ENCODE measurements at places on chromosomes 6 and 20.

- DNase-seq: no peak
These were observed 89.5 kb downstream of the MAP3K7 start for GRCh38 chr6:90497411-90497810.

GRCh38 chr20:42102000-42102399 is 483.8 kb upstream of the CHD6 start:
- no peak for DNase-seq

- no peak for DNase-seq
These were observed 67.2 kb upstream of the TBC1D7 start for GRCh38 chr6:13395272-13396237.

DNA sequence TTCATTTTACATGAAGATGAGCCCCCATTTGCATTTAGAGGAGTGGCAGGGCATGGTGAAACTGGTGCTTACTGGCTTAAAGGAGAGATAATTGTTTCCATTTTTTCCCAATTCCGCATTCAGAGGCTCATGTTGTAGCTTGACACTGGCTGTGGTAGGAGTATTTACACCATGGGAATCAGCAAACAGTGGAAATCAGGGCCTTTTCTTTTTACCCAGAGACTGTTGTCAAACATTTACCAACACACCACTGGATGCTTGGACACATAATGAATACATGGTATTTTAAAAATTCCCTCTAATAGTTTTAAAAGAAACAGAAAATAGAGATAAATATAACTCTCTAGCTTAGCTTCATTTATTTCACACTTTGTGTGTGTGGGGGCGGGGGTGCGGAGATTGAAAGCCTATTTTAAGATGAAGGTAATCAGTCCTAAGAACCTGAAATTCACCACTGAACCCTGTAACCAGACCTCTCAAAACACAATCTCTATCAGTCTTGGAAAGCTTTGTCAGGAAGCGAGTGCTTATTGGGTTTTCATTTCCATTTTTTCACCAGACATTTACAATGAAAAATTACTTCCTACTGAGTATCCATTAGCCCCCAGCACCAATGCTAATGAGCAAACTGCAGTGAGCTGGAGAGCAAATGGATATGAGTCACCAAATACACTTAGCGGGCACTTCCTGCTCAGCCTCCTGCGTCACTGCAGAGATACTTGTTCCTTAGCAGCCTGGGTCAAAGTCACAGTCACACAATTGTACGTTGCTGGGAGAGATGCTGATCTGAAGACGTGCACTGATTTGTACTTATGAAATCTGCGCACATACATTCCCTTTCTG is 532.0 kb downstream of the BCKDHB start:
- no peak for DNase-seq

GRCh38 chr20:56503916-56504315 is 20.6 kb upstream of the FAM209A start:
- DNase-seq: no peak

DNA sequence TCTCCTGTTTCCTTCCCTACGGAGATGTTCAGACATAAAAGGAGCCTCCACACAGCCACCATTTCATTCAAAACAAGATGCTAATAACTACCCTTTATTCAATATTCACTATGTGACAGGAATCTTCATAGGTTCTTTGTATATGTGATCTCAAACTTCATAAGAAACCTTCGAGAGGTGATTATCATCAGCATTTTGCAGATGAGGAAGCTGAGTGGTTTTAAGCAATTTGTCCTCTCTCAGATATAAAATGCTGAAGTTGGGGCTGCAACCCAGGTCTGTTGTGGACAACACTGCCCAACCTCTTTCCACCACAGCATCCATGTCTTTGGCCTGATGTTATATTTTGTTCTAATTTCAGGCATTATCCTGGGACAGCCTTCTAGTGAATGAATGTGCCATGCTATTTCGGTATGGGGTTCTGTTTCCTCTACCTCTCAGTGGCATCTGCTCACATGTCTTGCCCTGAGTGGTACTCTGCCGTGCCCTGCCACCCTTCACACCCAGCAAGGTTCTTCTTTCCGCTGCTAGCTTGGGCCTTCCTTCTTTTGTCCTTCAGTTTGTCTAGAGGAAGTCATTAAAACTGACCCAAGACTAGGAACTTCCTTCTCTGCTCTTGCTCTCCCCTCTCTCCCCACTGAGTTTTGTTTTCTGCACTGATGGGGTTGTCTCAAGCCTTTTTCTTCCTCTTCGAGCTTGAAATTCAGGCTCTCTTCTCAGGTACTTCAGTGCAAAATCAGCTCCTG is 300.9 kb upstream of the PRDM1 start:
- no peak for DNase-seq
